Chondrocyte (in vitro differentiated cells): ENCODE measurements at places on chromosomes 6 and 20. TPM values are rescaled to one million over a fixed set of nuclear protein-coding genes. Genes with fewer than 3 reads are reported as not detected.

- peaks cover 9% of the 10 kb centered on the region for H3K4me1 ChIP-seq
- no peaks in the 10 kb centered on the region for H3K36me3 ChIP-seq
- H3K27ac ChIP-seq, result no peak overlapping the region
- no peaks in the 10 kb centered on the region for H3K27me3 ChIP-seq
- H3K4me3 ChIP-seq, result no peak overlapping the region
Measured at GRCh38 chr20:20665606-20666332, 46.7 kb downstream of the RALGAPA2 start.

GRCh38 chr6:118804091-118804490, 89.9 kb upstream of the ASF1A start:
- H3K27me3 ChIP-seq, result no peaks in the 10 kb centered on the region
- no peak overlapping the region for H3K27ac ChIP-seq
- H3K4me3 ChIP-seq, result no peak overlapping the region
- DNase-seq, result no peak
- H3K4me1 ChIP-seq, result peaks cover 8% of the 10 kb centered on the region
- H3K36me3 ChIP-seq, result peaks cover 2% of the 10 kb centered on the region

DNA sequence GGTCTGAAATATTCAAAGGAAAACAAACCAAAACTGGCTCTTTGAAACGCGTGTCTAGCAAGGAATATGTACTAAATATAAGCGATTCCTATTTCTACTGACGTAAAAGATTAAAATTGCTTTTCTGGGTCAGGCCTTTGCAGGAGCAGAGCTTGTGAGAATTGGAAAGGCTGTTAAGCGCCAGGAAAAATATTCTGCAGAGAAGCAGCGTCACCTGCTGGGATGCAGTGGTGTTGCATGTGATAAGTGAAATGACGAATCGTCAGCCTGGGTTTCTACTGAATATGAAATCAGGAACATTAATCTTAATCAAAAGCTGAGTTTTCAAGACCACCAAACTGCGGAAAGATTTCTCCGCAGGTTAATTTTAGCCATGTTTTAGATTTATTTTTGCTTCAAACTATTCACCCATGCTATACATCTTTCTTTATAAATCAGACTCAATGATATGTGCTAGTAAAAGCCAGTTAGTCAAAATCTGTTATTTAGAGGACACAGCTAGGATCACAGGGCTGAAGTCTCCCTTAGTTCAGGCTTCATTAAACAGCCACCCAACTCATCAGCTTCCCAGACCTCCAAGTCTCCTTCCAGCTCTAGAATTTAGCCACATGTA, 67.4 kb downstream of the ALDH8A1 start:
- no peak overlapping the region for H3K4me3 ChIP-seq
- DNase-seq, result no peak
- peaks cover 3% of the 10 kb centered on the region for H3K36me3 ChIP-seq
- H3K27ac ChIP-seq, result no peak overlapping the region
- no peaks in the 10 kb centered on the region for H3K27me3 ChIP-seq

DNA sequence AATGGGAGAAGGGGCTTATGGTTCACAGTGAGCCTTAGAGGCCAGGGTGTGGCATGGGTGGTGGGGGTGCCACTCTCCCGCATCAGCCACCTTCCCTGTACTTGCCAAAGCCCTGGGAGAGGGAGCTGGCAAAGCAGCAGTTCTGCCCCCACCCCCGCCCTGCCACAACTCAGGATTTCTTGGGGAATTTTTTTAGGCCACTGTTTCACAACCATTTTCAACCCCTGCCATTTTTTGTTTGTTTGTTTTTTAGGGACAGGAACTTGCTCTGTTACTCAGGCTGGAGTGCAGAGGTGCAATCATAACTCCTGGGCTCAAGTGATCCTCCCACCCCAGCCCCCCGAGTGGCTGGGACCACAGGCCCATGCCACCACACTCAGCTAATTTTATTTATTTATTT, 22.4 kb upstream of the TM9SF4 start:
- no peak for DNase-seq
- H3K27me3 ChIP-seq, result peaks cover 31% of the 10 kb centered on the region
- H3K36me3 ChIP-seq, result no peaks in the 10 kb centered on the region
- no peak overlapping the region for H3K27ac ChIP-seq

- H3K4me1 ChIP-seq, result peaks cover 5% of the 10 kb centered on the region
- H3K36me3 ChIP-seq, result peaks cover 3% of the 10 kb centered on the region
- H3K27me3 ChIP-seq, result peaks cover 7% of the 10 kb centered on the region
- no peak overlapping the region for H3K4me3 ChIP-seq
- no peak overlapping the region for H3K27ac ChIP-seq
- DNase-seq, result no peak
Measured at GRCh38 chr6:131367206-131367873, 205.7 kb upstream of the ARG1 start.

GRCh38 chr20:41137614-41138474, 501 bp downstream of the PLCG1 start:
- no peaks in the 10 kb centered on the region for H3K27me3 ChIP-seq
- DNase-seq, result no peak
- peak overlapping the region; percentile 94 for H3K27ac ChIP-seq

GRCh38 chr6:46653439-46654195, 842 bp downstream of the SLC25A27 start:
- no peak overlapping the region for H3K27ac ChIP-seq
- no peak for DNase-seq
- peaks cover 9% of the 10 kb centered on the region for H3K27me3 ChIP-seq

DNA sequence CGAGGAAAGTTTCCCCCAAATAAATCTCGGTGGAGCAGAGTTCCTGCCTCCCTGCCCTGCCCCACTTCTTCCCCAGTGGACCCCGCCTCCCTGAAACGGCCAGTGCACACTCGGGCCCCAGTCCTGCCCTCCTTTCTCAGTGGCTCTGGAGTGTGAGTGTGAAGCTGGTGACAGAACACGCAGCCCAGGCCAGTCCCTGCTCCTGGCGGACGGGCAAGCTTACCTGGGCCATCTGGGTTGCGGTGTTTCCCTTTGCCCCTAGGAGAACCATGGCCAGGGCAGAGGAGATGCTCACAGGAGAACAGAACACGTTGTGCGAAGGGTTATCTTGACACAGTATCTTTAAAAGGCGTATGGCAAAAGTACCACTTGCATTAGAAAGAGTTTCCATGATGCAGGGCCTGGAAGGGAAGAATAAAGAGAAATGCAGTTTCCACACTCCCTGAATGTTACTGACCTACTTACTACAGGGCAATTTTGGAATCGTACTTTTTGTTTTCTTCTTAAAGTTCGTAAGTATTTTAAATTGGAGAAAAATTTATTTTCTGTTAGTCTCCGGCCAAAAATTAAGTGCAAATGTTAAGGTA, 2.8 kb downstream of the SERPINB9 start:
- H3K27me3 ChIP-seq, result peaks cover 4% of the 10 kb centered on the region
- no peak for DNase-seq
- no peak overlapping the region for H3K4me3 ChIP-seq
- H3K36me3 ChIP-seq, result no peaks in the 10 kb centered on the region

- H3K27ac ChIP-seq, result peak overlapping the region; percentile 76
- DNase-seq, result no peak
- H3K36me3 ChIP-seq, result peaks cover 17% of the 10 kb centered on the region
- H3K4me1 ChIP-seq, result peaks cover 56% of the 10 kb centered on the region
- no peaks in the 10 kb centered on the region for H3K27me3 ChIP-seq
- no peak overlapping the region for H3K4me3 ChIP-seq
Measured at GRCh38 chr6:56148488-56149186, 98.7 kb downstream of the COL21A1 start.

PKHD1 gene
- total RNA-seq, result not detected in 3 replicates

KIF25 gene
- not detected in 3 replicates for total RNA-seq

OLIG3 gene
- total RNA-seq, result not detected in 3 replicates

TFAP2A gene
- total RNA-seq, result 0.74 to 26.6 TPM (median 1.4 TPM) in 3 replicates

BPI gene
- 0.55 to 0.74 TPM (median 0.68 TPM) in 3 replicates for total RNA-seq

LY6G6C gene
- total RNA-seq, result 0.30 TPM in 1 of 3 replicates, not detected in the others

KHDC1L gene
- not detected in 3 replicates for total RNA-seq
